ENCODE measurements at places on chromosomes 3 and 15. TPM values are rescaled to one million over a fixed set of nuclear protein-coding genes. Genes with fewer than 3 reads are reported as not detected.

Gene IGSF11
- 0.17 TPM for total RNA-seq

Gene RTP3
- total RNA-seq = not detected

Gene GJD2
- not detected for total RNA-seq

Gene CLDN1
- not detected for total RNA-seq

Gene GOLGA8G
- not detected for total RNA-seq

Gene TEX55
- total RNA-seq = not detected

Gene VGLL3
- total RNA-seq = not detected

Gene COL6A6
- total RNA-seq = not detected

Gene C3orf80
- total RNA-seq = not detected

Gene SAMMSON
- not detected for total RNA-seq

Gene RCCD1
- total RNA-seq = 10.8 TPM

Gene PP2D1
- not detected for total RNA-seq

Gene ZNF860
- not detected for total RNA-seq

Gene TUSC7
- total RNA-seq = not detected
